ENCODE measurements at places on chromosomes 1 and 21.
A peak's percentile ranks its signal among the peaks of the same experiment; 100 is the strongest.

DNA sequence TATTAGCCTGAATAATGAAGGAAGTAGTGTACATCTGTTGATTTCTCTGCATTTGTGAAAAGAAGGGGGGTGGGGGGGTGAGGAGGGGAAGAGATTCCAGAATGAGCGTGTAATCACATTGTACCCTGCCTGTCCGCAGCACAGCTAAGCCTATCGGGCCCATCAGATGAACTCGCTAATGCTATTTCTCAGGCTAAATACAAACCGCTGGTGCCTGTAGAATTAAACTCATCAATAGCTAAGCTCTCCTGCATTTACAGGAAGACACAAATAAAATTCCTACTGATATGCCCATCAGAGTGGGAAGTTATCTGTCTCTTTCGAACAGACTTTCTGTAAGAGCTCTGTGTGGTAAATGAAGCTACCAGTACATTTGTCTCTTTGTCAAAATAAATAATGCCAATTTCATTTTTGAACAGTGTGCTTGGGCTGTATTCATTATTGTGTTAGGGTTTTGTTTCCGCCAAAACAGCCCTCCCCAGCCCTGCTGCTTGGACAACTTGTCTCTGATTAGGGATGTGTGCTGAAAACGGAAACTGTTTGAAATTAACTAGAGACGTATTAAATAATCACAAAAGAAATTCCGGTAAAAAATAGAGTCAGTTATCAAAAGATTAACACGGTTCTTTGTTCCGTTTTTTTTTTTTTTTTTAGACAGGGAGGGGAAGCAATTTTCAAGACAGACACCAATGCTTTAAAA lies 305.4 kb downstream of the TTLL7 start:
- DNase-seq = no peak

DNA sequence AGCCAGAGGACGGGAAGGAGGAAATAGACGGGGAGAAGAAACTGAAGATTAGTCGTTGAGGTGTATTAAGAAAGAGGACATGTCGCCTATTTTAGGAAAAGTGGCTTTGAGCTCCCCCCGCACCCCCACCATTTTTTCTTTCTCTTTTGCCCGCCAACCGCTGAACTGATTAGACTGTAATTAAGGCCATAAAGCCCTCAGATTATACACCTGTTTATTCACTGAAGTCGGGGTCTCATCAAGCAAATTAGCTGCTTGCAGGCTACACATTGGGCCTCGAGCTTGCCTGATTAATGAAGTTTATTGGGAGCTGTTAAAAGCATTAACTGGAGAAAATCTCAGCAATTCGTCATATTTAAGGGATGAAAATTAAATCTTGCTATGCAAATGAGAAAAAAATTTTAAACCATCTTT lies 119.4 kb upstream of the RRP15 start:
- no peak for DNase-seq

DNA sequence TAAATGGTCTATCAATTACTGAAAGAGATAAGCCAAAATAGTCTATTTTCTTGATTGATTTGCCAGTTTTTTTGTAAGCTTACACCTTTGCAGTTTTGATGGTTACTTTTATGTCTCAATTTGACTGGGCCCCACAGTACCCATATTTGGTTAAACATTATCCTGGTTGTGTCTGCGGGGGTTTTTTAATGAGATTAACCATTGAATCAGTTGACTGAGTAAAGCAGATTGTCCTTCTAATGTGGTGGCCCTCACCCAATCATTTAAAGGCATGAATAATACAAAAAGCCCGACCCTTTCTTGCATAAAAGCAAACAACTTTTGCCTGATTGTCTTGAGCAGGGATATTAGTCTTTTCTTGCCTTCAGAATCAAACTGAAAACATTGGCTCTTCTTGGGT lies 650.0 kb upstream of the RGS18 start:
- DNase-seq = no peak

DNA sequence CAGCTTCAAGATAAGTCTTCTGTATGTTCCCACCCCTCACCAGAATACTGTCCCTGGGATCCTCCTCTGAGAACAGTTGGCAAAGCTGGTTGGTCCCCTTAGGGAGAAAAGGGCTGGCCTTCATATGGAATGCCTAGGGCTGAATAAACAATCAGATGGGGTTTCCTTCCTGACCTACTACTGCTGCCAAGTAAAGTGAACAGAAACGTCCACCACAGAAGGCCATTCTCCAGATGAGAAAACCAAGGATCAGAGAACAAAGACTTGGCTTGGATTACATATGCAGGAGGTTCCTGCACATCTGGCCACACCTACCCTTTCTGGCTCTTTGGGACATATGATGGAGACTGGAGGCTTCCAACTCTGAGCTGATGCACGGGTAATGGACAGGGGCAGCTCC lies 194.5 kb downstream of the HIVEP3 start:
- no peak for DNase-seq

DNA sequence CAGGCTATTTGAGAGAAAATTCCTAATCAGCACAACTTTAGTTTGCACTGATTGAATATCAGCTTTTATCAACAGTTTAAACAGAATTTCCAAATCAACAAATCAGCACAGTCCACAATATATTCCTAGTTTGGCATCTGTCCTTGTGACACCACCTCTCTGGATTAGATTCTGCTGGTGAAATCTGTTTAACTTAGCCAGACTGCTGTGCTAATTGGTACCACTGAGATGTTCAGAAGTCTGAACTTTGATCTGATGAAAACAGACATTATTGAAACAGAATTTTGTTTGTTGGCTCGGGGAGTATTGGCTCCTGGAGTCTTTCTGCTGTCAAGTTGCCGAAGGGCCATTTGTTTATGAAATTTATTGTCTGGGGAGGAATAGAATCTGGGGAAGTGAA lies 17.0 kb upstream of the NGF start:
- no peak for DNase-seq

- no peak for DNase-seq
Measured at GRCh38 chr1:23013657-23014056, 2.0 kb downstream of the TEX46 start.

- no peak for DNase-seq
Measured at GRCh38 chr1:25784575-25785051, 15.4 kb upstream of the SELENON start.

DNA sequence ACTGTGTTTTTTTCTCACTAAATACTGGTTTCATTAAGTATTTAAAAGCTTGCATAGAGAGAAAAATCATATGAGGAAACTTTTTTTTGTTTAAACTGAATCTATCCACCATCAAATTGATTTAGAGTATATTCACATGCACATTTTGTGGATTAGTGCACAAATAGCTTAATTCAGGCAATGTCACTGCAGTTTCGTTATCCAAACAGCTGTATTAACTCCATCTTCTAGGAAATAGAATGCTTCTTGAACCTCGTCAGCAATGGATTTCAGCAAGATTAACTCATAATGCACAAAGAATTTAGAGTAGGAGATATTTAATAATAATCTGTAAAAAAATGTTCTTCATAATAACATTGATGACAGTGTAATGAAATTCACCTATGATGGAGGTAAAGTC lies 37.5 kb downstream of the NEXN start:
- no peak for DNase-seq

GRCh38 chr1:28927648-28928313 lies 13.4 kb downstream of the EPB41 start:
- DNase-seq = no peak

GRCh38 chr21:39175154-39175553 lies 8.1 kb downstream of the PSMG1 start:
- peak; percentile 54 for DNase-seq

DNA sequence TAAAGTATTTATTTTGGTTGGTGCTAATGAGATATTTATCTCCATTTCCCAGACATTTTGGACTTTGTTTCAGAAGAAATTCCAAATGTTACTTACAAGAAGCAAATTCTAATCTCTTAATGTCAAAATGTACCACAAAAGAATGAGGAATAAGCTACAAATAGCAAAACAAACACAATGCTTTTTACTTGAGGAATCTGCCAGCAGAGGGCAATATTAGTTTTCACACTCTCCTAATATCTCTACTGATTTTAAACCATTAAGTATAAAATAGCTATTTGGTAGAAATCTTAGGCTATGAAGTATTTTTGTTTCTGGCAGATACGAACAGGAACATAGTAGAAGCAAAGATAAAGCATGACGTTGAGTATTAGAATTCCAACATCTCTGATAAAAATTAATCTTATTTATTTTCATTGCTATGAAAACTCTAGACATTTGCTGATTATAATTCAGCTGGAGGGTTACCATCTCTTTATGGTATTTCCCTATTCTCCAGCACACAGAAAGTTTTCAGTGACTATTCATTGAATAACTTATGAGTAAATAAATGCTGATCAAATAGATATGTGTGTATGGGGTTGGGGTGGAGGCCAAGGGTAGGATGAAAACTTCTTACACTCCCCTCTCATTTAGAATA lies 13.4 kb upstream of the HMCN1 start:
- no peak for DNase-seq

- peak; percentile 83 for DNase-seq
Measured at GRCh38 chr1:45584351-45585109, 689 bp downstream of the NASP start.

DNA sequence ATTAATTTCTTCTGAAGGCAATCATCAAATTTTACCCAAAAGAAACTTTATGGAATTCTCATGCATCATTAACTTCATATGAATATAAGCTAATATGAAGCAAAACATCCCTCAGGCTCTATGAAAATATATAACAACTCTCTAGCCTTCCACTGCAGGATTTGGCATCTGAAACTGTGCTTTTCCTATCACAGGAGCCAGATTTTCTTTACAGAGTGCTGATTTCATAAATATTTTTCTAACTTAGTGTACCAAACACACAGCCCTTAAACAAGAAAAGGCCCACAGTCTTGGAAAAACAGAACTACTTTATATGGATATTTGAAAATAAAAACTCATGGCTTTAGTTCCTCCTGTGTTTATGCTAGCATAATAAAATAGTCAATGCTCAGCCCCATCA lies 559.5 kb upstream of the CHRM3 start:
- DNase-seq = no peak

GRCh38 chr1:102050556-102050955 lies 53.8 kb upstream of the OLFM3 start:
- no peak for DNase-seq

GRCh38 chr1:8315573-8316475 lies 2.1 kb upstream of the SLC45A1 start:
- no peak for DNase-seq

GRCh38 chr21:45596704-45597318 lies 46.7 kb upstream of the PCBP3 start:
- DNase-seq = peak; percentile 65

DNA sequence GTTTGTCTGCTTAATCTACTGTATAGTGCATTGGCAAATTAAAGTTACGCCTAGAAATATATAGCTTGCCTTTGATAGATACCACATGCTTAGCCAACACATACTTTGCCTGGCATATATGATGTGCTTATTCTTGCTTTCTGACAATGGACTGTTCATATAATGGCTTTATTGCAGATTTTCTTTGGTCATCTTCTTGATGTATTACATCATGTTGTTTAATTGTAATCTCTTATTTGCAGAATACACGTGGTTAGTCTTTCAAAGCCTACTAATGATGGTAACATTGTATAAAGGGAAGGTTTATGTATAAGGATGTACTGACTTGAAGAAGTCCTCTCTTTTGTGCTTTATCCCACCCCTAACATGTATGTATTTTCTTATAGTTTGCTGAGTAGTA lies 201.5 kb downstream of the PDE4B start:
- DNase-seq = no peak

GRCh38 chr21:41638201-41638790 lies 128.6 kb downstream of the RIPK4 start:
- no peak for DNase-seq

DNA sequence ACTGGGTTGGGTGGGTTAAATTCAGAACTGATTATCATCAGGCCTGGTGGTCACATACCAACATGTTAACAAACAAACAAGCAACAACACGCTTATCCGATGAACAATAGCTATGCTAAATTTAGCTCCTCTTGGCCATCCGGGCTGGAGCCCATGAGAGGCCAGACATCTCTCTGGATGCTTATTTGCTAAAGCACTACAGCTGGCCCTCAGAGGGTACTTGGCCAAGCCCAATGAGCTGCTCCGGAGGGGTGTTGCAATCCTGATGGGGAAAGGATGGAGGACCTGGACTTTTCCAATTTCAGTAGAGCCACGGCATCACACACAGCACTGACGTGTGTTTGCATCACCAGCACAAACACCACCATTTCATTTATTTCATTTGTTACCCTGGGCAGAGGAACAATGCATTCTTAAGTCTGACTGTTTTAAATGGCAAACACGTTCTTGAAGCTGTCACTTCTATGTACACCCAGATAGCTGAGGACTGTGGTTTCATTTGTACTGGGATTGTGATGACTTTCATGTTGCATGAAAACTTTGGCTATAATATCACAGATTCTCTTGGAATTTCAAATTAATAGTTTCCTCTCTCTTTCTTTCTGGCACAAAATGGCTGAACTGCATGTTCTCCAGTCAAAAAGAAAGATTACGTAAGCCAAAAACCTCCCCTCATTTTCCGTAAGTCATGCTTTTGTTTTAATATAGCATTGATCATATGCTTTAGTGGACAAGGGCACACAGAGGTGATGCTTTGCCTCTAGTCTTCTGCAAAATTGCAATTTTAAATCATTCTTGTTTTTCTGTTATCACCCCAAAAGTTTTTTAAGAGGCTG lies 359.8 kb upstream of the KAZN start:
- DNase-seq = no peak

GRCh38 chr1:200977071-200977754 lies 46.3 kb downstream of the KIF21B start:
- no peak for DNase-seq

DNA sequence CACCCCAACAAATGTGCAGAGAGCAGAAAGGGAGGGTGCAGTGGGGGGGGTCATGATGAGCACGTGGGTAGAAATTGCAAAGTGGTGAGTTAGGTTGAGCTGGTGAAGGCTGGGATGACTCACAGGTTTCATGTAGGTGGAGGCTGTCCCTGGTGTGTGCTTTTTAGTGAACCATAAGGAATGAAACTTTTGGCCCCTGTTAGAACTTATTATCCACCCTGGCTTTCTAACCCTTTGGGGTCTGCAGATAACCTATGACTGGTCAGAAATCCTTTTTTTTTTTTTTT lies 46.9 kb downstream of the DOP1B start:
- no peak for DNase-seq

GRCh38 chr1:7117399-7118281 lies 332.4 kb downstream of the CAMTA1 start:
- DNase-seq = no peak

- DNase-seq = no peak
Measured at GRCh38 chr1:12598974-12599373, 19.0 kb downstream of the DHRS3 start.

- DNase-seq = no peak
Measured at GRCh38 chr1:15381805-15382204, 27.9 kb upstream of the EFHD2 start.
